KG1 (cell line): ENCODE measurements at places on chromosomes 12 and 14.

DNA sequence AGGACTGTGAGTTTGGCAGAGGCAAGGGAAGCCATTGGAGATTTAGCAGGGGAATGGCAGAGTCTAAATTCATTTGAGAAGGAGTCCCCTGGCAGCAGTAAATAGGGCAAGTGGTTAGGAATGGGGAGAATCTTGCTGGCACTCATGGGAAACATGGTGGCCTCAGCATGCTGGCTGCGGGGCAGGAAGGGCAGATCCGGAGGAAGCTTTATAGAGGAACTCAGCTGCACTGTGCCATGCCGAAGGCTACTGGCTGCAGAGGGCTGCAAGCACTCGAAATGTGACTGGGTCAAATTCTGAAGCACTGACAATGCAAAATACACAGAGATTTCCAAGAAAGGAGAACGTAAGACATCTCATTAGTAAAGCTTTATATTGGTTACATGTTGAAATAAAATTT is 23.9 kb downstream of the CCNK start:
- DNase-seq = no peak

DNA sequence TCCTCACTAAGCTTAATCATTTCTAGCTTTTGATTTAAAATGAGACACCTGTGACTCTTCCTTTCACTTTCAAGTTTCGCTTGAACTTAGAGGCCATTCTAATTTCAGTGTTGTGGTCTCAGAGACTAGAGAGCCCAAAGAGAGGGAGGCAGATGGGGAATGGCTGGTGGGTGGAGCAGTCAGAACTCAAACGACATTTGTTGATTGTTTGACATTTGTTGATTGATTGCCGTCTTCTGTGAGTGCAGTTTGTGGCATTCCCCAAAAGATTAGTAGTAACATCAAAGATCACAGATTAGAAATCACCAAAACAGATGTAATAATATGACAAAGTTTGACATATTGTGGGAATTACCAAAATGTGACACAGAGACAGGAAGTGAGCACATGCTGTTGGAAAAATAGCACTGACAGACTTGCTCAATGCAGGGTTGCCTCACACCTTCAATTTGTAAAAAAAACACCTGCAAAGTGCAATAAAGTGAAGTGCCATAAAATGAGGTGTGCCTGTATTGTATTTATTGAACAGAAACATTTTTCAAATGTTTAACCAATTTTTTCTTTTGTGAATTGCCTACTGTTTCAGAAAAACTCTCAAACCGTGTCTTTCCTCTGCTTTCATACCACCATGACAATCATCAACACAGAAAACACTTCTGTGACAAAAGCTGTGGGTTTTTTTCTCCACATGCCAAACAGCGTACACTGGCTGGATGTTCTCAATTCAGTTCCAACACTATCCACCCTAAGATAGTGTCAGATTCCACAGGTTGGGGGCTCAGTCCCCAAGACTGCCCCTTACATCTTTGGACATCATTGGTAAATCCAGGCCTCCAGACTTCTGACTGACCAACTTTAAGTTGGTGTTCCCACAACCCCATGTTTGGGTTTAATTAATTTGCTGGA is 376.3 kb upstream of the RGS6 start:
- no peak for DNase-seq

GRCh38 chr12:70449074-70449752 is 83.1 kb downstream of the KCNMB4 start:
- DNase-seq = no peak

DNA sequence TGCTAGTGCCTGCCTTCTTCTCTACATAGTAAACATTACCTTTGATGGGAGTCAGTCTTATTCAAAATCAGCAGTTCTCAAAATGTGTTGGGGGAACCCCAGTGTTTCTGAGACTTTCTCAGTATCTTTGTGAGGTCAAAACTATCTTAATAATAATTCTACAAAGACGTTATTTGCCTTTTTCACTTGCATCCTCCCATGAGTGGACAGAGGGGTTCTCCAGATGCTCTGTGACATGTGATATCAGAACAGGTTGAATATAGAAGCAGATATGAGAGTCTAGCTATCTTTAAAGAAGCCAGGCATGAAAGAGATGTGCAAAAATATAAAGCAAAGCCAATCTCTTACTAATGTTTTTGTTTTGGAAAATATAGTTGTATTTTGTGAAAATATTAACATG is 144.7 kb downstream of the KTN1 start:
- DNase-seq = no peak

DNA sequence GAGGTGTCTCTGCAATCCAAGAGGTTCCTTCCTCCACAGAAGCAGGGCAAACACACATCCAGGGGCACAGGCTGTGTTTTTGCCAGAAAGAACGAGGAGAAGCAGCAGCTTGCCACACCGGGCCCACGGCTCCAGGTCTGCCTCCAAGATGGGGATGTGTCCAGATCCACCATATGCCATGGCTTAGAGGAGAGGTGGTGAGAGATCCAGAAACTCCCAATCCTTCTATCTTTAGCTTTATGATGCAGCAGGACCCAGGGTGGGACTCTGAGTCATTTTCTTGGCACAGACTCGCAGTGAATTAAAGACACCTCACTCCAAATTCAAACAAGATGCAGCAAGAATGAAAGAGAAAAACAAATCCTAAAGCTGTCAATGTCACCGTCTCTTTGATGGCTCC is 481.4 kb upstream of the TMEM132C start:
- no peak for DNase-seq
